ENCODE measurements at places on chromosomes 2 and 18.
A peak's percentile ranks its signal among the peaks of the same experiment; 100 is the strongest.

DNA sequence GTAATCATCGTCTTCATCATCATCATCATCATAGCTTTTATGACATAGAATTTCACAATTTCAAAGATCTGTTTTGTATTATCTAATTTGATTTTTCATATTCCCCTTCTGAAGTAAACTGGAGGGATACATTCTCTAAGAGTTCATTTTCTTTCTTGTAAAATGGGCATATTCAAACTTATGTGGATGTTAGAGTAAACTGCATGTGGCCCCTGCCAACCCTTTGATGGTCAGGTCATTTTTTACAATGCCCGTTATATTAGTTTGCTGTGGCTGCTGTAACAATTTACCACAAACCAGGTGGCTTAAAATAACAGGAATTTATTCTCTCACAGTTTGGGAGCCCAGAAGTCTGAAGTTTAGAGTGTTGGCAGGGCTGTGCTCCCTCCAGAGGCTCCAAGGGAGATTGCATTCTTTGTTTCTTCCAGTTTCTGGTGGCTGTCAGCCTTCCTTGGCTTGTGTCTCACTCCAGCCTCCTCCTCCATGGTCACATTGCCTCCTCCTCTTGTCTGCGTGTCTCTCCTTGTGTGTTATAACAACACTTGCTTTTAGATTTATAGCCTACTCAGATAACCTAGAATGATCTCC is 127.5 kb upstream of the MMADHC start:
- no peak for DNase-seq

DNA sequence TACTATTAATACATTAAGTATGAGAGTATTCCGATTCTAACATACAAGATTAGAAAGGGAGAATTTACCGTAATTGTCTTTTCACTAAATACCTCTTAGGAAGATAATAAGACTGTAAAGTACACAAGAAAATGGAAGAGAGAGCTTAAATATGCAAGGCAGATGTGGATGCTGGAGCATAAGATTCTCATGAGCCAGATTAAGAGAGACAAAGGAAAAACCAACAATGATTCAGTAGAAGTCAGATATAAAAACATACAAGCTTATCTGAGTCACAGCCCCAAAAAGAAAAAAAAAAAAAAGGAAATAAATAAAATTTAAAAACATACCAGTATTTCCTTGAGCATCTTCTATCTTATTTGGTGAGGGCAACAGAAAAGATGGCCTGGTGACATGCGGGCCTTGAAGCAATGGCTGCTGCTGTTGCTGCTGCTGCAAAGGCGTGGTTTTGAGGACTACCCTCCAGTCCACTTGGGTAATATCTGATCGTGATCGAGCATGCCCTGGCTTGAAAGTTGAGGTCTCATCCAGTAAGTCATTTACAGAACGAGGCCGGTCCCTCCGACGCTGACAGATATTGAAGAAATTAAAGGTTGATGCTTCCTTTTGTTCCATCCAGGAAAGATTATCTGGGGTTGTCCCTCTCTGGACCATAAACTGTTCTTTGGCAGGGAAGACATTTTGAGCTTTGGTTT is 24.5 kb downstream of the PLEKHM3 start:
- DNase-seq, result no peak

- DNase-seq, result peak; percentile 15
Measured at GRCh38 chr2:47357483-47357882, 45.5 kb upstream of the MSH2 start.

DNA sequence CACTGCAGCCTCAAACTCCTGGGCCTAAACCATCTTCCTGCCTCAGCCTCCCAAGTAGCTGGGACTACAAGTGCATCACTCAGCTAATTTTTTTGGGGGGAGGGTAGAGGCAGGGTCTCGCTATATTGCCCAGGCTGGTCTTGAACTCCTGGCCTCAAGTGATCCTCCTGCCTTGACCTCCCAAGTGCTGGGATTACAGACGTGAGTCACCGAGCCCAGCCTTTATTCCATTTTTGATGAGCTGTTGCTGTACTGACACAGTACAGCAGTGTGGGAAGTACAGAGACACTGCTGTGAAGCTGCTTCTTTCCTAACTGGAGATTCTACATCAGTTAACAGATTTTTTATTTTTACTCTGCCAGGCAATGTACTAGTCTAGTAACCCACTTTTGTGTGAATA is 18.8 kb downstream of the PTRHD1 start:
- no peak for DNase-seq

DNA sequence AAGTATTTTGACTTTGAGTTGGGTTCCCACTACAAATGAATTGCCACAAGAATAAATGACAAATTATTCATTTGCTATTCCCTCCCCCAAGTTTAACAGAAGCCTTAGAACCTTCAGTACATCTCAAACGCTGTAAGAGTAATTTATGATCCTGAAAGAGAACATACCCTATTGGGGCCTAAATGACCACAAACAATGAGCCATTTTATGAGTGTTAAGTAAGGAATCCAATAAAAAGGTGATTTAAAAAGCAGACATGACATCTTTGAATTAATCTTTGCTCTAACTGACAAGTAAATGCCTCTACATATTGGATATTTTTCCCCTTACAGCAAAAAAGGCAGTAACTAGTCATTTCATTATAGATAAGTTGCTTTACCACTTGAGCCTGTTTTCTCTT is 136.9 kb downstream of the NRXN1 start:
- no peak for DNase-seq

All from NCI-H510A (cell line).